ENCODE measurements at places on chromosomes 3 and 15.

DNA sequence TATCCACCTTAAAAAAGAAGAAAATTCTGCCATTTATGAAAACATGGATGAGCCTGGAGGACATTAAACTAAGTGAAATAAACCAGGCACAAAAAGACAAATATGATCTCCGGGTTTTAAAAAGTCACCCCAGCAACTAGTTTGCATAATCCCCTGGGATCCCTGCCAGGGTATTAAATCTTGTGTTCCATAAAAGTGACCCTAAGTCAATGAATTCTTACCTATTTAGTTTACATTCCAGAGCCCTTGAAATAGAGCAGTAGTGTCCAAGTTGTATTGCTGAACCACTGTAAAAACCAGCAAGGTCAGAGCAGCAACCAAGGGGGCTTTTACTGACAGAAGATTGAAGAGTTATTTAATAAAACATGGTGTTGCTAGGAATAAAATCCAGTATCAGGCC, 716.8 kb upstream of the BCHE start:
- no peak for DNase-seq

GRCh38 chr3:69297501-69297900, 88.4 kb downstream of the FRMD4B start:
- DNase-seq, result no peak

- DNase-seq, result no peak
Observed at GRCh38 chr3:77319711-77320110, 279.8 kb downstream of the ROBO2 start.

GRCh38 chr3:81910244-81910852, 148.9 kb upstream of the GBE1 start:
- no peak for DNase-seq

DNA sequence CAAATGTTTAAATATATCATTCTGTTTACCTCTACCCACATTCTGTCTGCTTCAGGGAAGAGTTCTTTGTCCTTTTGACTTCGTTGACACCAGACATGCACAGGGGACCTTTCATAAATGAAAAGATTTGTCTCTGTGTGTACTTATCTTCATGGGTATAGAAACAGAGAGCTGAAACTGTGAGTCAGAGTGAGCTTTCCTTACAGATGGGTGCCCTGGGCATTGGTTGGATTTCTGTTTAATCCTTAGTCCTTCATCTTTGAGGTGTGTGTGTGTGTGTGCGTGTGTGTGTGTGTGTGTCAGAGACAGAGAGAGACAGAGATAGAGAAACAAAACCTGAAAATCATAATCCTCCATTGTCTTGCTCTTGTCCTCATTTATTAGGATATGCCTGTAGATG, 517.4 kb downstream of the TUSC7 start:
- no peak for DNase-seq

- no peak for DNase-seq
Observed at GRCh38 chr3:73046195-73046594, 15.3 kb upstream of the EBLN2 start.

DNA sequence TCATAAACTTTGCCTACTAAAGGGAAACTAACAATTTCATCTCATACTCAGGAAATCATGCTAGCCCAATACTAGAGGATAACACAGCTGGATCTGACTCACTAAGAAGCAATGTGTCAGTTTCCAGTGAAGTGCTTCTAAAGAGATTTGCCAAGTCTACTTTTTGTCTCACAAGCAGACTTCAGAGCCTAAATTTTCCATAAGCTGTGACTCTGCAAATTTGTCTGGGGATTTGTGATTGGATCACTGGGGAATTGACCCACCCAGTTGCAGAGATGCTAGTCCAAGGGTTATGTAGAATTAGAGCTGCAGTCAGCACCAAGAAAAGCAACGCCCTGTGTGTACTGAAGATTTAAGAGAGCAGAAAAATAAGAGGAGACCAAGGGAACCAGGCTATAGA, 647.1 kb downstream of the NTRK3 start:
- DNase-seq, result peak; percentile 32

GRCh38 chr3:77411334-77411733, 371.4 kb downstream of the ROBO2 start:
- no peak for DNase-seq

GRCh38 chr15:35019404-35020327, 31.6 kb upstream of the ZNF770 start:
- no peak for DNase-seq

Measured in brain pericyte (primary cell).